ENCODE measurements at places on chromosomes 12 and 14.

GRCh38 chr12:120710805-120711296, 593 bp downstream of the UNC119B start:
- DNase-seq: no peak

DNA sequence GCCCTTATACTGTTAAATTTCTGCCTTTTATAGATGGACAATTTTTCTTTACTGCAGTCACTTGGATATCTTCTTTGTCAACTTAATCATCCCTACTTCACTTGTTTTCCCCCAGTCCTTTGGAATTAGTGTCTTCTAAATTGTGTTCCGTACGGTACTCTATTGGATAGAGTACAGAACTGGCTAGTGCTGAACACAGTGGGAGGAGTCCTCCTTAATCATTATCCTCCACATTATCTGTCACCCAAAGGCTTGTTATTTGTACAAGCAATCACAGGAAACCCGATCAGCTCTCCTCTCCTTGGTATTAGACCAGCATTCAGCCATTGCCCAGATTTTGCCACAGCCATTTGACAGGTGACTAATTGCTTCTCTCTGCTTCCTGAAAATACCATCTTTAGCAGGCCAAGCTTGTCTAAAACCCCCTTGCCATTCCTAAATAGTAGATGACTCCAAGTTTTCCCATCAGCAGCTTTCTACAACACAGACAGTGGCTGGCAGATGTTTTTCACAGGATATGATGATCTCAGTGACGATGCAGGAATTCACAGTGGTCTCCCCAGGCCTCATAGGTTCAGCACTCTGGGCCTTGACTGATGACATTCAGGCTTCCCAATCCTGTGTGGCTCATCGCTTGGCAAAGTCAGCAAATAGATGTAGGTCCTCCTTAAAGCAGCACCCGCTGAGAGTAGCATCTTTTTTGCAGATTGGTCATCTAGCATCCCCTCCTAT, 216.0 kb upstream of the RGS6 start:
- DNase-seq: no peak

DNA sequence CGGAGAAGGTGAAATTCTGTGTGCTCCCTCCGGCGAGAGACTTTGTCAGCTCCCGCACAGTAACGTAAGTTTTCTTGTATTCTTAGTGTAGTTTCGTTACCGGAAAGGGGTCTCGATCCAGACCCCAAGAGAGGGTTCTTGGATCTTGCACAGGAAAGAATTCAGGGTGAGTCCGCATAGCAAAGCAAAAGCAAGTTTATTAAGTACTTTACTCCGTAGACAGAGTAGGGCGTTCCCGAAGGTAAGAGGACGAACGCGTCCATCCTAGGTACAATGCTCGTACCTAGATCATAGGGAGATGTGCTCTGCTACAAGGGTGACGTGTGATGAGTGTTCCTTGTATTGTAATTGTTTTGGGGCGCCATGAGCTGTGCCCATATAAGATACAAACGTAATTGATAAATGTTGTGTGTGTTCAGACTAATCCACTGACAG, 293 bp downstream of the IFI27L1 start:
- peak; percentile 51 for DNase-seq

DNA sequence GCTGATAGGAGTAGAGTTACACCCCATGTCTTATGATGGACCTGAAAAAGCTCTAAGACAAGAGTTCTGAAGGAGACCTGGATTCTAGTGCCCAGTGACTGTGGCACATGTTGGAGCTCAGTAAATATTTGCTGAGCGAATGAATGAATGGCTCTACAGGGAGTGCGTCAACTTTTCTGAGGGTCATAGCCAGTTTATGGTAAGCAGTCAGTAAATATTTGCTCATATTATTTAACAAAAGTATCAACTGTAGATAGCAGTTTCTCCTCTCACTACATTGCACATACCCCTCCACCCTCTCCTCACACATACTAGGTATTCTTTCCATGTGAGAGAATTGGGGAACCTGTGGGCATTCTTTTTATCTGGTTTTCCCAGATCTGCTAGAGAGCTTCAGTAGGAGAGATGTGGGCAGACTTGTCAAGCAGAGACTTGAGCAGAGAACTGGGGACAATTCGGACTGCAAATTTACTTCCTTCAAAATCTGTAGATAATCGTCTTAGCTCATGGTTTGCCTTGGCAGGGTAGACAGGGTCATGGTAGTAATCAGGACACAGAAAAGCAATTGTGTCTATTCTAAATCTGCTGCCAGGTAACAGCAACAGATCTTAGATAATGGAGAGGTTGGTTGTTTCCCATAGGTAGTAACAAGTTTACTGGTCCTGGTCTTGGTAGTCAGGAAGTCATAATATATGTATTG, 5.7 kb downstream of the SLC4A8 start:
- DNase-seq: peak; percentile 84

DNA sequence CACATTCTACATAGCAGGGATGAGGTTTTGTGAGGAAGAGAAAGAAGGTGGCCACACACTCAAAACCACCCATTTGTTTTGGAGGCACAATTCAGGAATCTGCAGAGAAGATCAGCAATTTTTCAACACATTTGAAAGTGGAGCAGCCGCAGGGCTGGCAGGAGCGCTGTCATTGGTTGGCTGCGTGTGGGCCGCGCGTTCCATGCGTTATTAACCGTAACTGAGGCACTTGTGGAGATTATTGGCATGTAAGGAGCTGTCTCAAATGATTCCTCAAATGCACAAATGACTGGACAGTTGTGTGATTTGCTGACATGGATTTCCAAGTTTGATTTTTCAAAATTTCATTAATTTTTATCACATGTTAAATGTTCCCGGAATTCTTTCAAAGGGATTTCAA, 318.5 kb downstream of the TMEM132D start:
- no peak for DNase-seq

DNA sequence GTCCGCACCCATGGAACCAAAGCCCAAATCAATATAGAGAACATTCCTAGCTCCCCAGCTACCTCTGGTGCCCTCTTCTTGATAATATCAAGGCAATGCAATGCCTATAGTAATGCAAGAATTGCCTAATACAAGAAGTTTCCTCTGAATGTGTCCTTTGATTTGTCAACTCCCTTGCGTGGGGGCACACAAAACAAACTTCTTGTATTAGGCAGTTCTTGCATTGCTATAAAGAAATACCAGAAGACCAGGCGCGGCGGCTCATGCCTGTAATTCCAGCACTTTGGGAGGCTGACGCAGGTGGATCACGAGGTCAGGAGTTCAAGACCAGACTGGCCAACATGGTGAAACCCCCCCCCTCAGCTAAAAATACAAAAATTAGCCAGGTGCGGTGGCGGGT, 10.4 kb upstream of the ITPK1 start:
- DNase-seq: no peak

DNA sequence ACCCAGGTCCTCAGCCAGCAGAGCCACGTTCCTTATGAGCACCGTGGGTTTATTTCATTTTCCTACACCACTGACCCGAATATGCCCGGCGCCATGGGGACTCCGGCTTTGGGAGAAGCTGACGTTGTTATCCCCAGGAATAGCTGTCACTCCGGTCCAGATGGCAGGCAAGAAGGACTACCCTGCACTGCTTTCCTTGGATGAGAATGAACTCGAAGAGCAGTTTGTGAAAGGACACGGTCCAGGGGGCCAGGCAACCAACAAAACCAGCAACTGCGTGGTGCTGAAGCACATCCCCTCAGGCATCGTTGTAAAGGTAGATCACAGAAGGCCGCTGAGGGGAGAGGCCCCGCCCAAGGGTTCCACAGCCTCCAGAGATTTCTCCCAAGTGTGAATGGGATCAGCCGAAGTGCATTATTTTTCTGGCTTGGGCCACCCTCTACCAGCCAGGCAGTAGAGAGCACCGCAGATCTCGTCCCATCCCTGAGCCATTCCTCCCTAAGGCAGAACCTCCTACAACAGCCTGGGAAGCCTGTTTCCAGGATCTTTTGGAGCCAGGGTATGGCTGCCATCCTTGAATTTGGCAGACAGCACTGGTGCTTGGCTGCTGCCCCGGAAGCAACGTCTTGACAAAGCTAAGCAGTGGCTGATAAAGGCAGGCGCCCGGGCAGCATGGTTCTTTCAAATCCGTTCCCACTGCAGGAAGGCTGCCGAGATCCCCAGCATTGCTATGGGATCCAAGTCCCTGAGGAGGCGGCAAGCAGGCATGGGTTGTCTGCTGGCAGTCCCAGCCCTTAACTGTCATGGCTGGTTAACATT, 17.8 kb downstream of the CDK2AP1 start:
- no peak for DNase-seq

GRCh38 chr12:2076728-2077127, 23.9 kb downstream of the CACNA1C start:
- DNase-seq: no peak
